Cerebellar nuclear complex (tissue), 1 donor: ENCODE measurements at places on chromosomes 13 and 19.

DNA sequence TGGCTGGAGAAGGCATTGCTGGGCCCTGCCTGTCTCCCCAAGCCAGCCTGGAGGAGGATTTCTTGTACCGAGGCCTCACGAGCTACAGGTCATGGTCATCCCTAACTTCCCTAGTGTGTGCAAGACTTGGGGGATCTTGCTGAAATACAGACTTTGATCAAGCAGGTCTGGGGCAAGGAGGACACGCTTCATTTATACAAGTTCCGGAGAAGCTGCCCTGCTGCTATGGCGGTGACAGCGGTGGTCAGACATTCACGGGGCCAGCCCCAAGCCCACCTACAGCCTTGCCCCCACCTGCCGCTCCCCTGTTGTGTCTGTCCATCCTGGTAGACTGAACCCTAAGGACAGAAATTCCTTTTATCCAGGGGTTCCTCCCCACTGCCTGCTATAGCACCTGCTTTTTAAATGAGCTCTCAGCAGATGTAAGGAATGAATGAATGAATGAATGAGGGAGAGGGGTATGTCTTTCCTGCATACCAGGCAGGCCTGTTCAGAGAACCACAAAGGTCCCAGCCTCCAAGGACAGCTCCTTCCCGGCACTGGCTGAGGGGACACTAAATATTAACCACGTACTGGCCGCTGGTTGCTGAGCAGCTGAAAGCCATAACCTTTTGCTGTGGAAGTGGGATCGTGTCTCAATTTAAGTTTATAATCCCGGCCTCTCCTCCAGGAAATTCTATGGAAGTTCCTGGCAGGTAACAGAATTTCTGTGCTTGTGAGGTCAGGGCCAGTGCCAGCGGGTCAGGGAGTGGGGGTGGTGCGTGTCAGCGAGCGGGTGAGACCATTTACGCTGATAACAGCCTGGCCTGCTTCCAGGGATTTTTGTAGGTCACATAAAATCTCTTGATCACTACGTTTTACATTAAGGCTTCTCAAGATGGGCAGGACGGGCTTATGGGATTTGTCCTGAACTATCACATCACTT lies 27.1 kb downstream of the TSSK6 start:
- no peak for DNase-seq

DNA sequence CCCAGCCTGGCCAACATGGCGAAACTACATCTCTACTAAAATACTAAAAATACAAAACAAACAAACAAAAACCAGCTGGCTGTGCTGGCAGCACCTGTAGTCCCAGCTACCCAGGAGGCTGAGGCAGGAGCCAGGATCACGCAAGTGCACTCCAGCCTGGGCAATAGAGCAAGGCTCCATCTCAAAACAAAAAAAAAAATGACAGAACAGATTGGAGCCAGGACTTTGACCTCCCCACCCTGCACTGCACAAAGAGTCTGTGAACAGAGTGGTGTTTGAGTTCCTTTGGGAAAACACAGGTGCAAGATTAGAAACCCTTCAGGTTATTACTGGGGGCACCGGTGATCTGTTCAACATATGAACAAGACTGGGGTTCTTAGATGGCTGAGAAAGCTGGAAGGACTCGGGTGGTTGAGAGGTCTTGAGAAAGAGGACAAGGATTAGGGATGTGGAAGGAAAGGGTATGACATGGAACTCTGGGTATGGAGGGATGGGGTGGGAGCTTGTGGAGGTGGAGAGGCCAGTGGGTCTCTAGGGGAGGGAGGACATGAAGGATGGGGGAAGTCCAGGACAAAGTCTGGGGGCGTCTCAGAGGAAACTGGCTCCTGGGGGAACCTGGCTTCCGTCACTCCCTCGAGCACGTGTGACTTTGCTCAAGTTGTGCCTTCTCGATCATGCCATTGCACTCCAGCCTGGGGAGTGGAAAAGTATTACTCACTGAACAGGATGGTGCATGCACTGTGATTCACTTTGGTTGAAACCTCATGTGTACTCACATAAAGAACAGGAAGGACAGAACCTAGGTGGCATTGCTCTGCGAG lies 25.9 kb downstream of the RCN3 start:
- no peak for DNase-seq

DNA sequence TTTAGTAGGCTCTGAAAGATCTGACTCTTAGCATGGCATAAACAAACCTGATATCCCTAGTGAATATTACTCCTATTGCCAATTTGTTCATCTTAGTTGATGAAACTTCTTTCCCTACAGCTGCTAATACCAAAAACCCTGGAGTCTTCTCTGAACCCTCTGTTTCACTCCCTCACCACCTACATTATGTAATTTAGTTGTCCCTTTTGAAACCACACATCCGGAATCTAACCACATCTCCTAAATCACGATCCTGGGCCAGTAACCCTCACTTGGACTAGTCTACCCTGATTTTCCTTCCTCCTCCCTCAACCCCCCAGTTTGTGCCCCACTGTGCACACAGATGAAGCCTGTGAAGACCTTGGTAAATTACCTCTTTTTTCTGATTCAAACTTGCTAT lies 1.2 kb downstream of the ZNF256 start:
- no peak for DNase-seq

DNA sequence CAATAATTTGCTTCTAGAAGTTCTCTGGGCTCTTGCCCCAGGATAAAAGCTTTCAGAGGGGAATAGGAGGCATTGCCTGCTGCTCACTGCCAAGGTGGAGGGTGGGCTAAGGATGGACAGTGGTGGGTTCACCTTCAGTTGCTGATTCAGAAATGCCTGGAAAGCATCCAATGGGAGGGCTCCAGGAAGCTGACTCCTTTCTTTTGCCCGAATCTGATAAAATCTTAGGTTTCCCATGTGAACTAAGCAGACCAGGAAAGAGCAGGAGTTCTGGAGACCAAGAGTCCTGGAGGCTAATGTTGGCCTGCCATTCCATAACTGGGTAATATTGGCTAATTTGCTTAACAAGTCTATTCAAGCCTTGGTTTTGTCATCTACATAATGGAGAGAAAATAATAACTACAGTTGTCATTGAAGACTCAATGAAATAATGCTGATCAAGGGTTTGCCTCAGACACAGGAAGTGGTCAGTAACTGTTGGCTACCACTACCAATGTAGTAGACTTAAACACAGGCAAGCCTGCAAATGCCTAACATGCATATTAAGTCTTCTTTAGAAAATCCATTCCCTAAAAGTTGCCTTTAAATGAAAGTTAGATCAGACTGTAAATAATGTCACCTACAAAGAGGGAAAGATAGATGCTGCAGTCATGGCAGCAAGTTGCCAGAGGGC lies 528.4 kb upstream of the NBEA start:
- DNase-seq: no peak

DNA sequence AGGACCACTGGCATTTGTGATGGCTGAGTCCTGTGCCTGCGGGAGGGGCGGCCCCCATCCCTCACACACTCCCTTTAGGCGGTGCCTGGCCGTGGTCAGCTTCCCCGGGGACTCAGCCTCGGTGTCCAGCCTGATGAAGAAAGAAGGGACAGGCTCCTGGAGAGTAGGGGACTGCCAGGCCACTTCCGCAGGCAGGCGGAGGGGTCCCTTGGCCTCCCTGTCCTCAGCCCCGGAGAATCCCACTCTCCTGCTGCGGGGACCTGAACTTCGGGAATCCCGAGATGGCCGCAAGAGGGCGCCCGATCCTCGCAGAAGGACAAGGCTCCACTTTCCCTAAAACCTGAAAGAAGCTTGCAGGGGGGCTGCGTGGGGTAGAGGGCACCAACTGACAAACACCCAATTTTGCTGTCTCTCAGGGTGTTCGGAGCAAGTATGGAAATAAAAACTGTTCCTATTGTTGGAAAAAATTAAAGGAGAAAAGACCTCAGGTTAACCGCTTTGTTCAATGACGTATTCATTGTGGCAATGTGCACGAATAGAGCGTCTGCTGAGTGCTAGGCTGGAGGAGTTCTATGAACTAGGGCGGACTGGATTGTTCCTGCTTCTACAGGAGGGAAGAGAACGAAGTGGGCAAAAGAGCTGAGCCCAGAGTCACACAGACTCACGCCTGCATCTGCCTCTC lies 297.3 kb downstream of the ZNF536 start:
- DNase-seq: no peak

DNA sequence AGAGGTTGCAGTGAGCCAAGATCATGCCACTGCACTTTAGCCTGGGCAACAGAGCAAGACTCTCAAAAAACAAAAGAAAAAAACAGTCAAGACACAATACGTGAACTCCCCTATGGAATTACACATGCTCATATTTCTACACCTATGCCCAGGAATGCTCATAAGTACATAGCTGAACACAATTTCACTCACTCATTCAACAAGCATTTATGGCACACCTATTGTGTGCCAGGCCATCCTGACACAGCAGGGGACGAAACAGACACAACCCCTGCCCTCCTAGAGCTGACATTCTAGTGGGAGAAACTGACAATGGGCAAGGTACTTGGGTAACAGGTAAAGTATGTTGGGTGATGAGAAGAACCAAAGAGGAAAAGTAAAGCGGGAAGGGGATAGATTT lies 9.5 kb downstream of the AXL start:
- DNase-seq: no peak

GRCh38 chr19:38870612-38871011 lies 7.5 kb downstream of the RINL start:
- DNase-seq: no peak

GRCh38 chr19:31817971-31818797 lies 468.9 kb upstream of the TSHZ3 start:
- DNase-seq: no peak

- DNase-seq: no peak
These were observed 1.1 kb downstream of the ZNF135 start for GRCh38 chr19:58060231-58060630.

- DNase-seq: no peak
These were observed 2.5 kb upstream of the PDX1 start for GRCh38 chr13:27917121-27917947.

DNA sequence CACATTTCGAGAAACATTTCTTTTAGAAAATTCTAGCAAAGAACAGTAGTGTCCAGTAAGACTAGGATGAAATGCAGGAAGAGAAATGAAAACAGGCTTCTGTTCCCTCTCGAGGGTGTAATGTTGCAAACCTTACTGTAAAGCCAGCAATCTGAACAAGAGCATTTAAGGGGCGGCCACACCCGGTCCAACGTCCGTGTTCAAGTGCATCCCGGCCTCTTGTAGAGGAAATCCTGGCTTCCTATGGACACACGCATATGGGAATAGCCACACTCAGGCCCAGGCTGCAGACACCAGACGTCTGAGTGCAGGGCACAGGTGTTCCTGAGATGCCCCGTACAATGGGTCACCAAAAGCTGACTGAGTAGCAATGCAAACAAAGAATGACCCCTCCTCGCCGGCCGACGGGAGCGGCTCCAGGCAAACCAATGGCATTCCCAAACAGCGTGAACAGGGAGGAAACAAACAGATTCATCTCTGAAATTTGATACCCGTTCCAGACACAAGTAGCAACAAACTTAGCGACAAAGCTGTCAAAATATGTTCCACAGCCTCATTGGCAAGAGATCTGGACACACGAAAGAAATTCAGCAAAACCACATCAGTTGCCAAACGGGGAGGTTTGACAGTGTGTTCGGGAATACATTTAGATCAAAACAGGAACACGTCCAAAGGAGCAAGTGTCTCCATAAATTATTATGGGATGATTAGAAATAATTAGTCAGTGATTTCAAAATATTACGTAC lies 278.6 kb upstream of the TSHZ3 start:
- DNase-seq: no peak

DNA sequence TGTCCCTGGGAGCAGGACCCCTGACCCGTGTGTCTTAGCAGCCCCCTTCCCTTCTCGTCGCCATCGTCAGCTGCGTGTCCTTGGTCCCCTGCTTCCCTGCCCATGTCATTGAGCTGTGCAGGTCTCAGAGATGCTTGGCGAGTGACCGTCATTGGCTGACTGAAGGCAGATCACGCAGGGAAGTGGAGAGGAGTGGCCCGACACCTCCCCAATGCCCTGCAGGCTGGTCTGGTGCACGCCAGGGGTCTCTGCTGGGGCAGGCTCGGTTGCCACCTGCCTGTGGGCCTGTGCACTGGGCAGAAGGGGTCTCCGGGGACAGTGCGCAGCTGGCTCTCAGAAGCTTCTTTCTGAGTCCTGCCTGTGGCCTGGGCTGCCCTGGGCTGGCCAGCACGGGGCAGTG lies 6.2 kb downstream of the GNA11 start:
- DNase-seq: no peak
